SW 1271 (cell line): ENCODE measurements at places on chromosomes 12 and 14.
A peak's percentile ranks its signal among the peaks of the same experiment; 100 is the strongest.

GRCh38 chr14:72916174-72916573, 10.1 kb upstream of the DCAF4 start:
- DNase-seq: no peak

GRCh38 chr14:85529803-85530574, at the start of gene FLRT2:
Gene FLRT2 (plus strand): TSS chr14:85530144. CDS start chr14:85621515, 91,371 bp downstream.
- no peak for DNase-seq

DNA sequence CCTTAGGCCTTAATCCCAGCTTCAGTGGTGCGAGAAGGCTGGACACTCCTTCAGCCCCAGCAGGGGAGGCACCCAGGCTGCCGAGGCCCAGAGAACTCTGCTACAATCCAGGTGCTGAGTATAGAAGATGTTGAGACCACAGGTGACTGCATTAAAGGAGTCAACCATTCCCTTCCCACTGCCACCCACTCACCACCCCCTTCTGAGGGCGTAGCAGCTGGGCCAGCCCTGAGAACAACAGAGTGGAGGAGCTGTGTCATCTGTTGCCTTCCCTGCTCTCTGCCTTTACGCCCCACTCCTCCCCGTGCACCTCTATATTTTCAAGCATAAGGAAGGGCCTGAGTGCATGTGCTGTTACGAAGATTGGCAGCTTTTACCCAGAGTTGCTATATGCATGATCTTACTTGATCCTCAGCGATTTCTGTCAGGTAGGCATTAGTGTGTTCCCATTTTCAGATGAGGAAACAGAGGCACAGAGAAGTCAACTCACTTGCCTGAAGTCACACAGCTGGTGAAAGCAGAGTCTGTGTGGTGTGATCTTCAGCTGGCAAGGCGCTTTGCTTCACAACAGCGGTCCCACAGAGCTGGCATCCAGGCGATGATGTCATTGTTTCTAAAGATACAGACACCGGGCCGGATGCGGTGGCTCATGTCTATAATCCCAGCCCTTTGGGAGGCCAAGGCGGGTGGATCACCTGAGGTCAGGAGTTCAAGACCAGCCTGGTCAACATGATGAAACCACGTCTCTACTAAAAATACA, 46.7 kb downstream of the RIN3 start:
- DNase-seq: no peak

- DNase-seq: no peak
Measured at GRCh38 chr12:131950182-131950913, 606 bp downstream of the EP400 start.

DNA sequence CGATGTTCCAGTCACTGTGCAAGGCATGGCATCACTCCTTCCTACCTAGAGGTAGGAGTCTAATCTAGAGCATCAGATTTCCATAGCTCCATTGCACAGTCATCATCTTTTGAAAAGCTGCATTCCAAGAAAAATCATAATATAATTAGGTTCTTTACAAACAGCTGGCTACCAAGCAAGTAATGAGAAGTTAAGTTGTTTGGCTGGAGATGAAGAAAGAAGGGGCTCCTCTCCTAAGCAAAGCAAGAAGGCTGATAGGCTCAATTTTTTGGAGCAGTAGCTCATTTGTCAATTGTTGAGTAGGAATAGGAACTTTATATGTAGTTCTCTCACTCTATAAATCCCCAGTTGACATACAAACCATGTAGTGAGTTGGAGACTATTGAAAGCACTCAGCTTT, 8.3 kb downstream of the FOXJ2 start:
- DNase-seq: no peak

GRCh38 chr12:93699271-93700145, 22.3 kb downstream of the CRADD start:
- no peak for DNase-seq

- DNase-seq: peak; percentile 27
Measured at GRCh38 chr14:78448164-78449094, 278.3 kb downstream of the NRXN3 start.

- DNase-seq: no peak
Measured at GRCh38 chr12:89993632-89994031, 285.0 kb upstream of the ATP2B1 start.

DNA sequence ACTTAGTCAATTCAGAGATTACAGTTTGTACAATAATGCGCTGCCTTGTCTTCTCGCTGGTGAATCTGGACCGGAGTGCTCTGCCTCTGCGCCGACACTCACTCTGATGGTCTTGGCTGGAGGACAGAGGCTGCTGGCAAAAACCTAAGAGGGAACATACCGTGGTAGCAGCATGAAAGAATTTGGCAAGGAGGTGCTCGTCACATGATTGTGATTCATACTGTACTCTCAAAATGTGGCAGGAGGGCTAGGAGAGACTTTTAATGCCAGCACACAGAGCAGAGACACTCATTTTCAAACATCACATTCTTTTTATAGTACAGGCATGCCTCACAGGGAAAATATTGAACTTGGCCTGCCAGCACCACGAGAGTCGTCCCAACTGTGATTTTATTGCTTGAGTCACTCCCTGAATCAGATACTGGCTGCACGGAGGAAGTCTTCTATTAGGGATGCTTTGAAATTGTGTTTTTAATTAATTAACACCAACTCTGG, 67.8 kb downstream of the HMGA2 start:
- peak; percentile 67 for DNase-seq

DNA sequence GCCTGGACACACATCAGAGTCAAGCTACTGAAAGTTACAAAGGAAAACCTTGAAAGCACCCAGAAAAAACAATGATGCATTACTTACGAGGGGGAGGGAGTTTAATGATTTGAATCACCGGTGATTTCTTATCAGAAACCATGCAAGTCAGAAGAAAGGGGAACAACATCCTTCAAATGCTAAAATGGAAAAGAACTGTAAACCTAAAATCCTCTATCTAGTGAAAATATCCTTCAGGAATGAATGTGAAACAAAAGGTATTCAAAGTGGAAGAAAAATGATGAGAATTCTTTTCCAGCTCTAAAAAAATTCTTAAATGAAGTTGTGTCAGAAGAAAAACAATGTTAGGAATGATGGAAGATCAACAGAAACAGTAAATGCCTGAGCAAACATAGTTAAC, 16.8 kb downstream of the SCAF11 start:
- no peak for DNase-seq

GRCh38 chr12:40832668-40833067, 140.4 kb downstream of the CNTN1 start:
- DNase-seq: no peak

DNA sequence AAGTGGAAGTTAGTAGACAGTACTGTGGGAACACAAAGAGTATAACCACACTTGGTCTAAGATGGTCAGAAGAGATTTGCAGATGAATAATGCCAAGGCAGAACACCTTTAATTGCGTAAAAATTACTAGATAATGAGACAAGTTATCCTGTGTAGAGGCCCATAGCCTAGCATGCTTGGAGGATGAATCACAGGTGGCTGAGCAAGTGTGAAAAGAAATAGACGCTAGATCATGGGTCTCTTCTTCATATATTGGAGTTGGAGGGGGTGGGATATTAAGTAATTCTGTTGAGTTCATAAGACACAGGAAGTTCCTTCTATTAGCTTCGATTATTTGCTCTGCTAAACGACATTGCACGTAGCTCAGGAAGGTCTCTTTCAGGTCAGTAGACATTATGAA, 454.3 kb upstream of the LMO3 start:
- DNase-seq: no peak

- DNase-seq: peak; percentile 39
Measured at GRCh38 chr12:42483521-42483790, 106.1 kb downstream of the PRICKLE1 start.

- DNase-seq: peak; percentile 32
Measured at GRCh38 chr12:6285063-6285477, 25.4 kb upstream of the PLEKHG6 start.

- no peak for DNase-seq
Measured at GRCh38 chr14:33150666-33151428, 212.2 kb downstream of the NPAS3 start.

DNA sequence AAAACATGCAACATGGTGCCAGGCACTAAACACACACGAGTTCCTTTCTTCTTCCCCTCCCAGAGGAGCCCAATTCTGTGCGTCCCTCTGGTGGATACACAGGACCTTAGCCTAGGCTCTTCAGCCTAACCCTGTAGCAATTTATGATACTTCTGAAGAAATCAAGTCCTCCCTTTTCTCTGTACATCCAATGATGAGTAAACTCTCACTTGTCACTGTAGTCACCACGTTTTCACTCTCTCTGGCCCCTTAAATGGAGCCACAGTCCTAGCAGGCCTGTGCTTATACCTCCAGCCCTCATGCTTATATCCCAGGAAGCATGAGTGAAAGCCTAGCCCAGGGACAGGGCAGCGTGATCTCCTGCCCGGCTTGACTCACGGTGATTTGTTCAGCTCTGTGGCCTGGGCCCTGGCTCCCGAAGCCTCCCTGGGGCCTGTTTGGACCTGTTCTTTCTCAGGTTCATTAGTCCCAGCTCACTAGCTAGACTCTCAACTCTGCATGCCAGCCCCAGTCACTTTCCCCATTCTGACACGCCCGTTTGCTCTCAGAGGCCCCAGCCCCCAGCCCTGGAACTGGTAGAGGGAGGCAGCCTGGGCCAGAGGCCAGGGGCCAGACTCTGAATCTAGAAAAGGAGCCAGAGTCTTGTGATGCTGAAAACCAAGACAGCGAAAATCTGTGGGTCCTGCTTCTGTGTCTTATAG, 24.1 kb upstream of the PLEKHG3 start:
- no peak for DNase-seq

GRCh38 chr12:49643961-49644619, 20.7 kb downstream of the PRPF40B start:
- DNase-seq: no peak

DNA sequence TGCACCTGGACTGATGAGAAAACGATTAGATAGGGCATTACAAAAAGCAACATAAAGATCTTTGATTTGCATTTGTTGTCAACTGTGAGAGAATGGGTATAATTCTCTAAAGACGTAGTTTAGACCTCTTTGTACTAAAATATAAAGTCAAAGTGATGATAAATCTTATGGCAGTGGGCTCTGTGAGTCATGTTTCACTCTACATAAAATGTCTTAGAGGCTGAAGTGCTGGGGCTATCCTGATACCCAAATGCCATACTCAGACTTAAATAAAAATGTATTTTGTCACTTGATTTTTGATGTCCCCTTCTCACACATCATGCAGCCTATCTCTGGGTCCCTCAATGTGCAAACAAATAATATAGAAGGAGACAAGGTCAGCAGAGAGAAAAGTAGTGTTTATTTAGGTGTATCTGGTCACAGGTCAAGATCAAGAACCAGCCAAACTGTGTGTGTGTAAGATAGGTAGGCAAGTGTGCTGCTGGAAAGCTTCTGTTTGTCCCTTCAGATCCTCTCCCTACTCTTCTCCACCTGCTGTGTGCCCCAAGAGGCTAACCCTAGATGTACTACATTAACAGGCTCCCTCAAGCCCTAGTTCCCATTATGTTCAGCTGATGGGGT, 7.0 kb upstream of the NIN start:
- DNase-seq: no peak

- no peak for DNase-seq
Measured at GRCh38 chr14:90572441-90573150, 175.8 kb downstream of the CALM1 start.

- no peak for DNase-seq
Measured at GRCh38 chr12:11344500-11344899, 34.3 kb upstream of the PRB4 start.

DNA sequence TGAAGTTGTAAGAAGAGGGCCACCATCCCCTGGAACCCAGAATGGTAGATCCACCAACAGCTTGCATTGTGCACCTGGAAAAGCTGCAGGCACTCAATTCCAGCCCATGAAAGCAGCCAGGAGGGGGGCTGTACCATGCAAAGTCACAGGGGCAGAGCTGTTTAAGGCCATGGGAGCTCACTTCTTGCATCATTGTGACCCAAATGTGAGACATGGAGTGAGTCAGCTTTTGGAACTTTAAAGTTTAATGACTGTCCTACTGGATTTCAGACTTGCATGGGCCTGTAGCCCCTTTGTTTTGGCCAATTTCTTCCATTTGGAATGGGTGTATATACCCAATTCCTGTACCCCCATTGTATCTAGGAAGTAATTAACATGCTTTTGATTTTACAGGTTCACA, 50.8 kb downstream of the SLC16A7 start:
- no peak for DNase-seq

DNA sequence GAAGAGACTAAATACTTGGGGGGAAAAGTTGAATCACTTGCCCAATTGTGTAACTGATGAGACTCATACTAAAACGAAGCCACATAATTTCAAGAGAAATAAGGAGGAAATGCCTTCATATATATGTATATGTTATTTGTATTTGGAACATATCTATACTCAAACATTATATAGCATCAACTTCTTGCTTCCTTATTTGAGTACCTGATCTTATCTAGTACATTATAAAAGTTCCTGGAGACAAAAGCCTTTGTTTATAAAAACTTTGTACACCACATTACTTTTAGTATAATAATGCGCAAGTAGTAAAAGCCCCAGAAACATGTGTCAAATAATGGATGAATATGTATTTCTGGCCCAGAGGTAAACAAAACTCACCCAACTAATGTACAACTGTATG, 92.0 kb downstream of the SLC2A13 start:
- no peak for DNase-seq

GRCh38 chr12:12433203-12433731, 76.4 kb downstream of the BORCS5 start:
- no peak for DNase-seq

GRCh38 chr14:60722357-60723115, 1.6 kb downstream of the SIX4 start:
- DNase-seq: no peak

- DNase-seq: peak; percentile 34
Measured at GRCh38 chr12:27779416-27779919, 565 bp upstream of the KLHL42 start.

DNA sequence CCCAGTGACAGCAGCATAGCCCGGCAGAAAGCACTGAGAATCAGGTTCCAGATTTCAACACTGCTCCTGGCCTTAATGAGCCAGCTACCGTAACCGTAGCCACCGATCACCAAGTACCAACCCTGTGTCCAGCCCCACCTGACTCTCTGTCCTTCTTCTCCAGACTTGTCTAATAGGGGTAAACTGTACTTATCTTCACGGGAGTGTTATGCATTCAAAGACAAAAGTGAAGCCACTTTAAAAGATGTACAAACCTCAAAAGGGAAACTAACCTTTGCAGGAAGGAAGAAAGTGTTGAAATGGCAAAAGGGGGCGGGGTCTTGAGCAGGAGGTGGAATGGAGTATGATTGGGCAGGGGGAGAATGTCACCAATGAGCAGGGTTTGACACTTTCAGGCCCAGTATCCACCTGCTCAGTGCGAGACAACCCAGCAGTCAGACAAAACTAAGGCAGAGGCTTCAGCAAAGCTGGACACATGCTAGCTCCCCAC, 226.1 kb downstream of the CHST11 start:
- no peak for DNase-seq

DNA sequence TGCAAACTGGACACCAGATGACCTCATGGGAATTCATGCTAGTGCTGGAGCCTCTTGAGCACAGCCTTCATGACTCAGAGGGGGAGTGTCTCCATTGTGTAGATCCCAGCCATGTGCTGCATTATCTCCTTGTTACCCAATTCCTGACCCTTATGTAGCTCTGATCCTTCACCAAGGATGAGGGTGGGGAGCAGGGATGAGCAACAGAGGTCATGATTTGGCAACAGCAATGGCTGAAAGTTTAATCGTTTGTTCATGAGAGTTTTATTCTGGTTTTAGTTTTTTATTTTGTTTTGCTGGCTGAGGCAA, 9.5 kb upstream of the BDKRB1 start:
- no peak for DNase-seq

- DNase-seq: no peak
Measured at GRCh38 chr12:105507311-105508038, 177.0 kb downstream of the C12orf75 start.
